ENCODE measurements at places on chromosomes 5 and 9. TPM values are rescaled to one million over a fixed set of nuclear protein-coding genes. Genes with fewer than 3 reads are reported as not detected.

GRCh38 chr5:1946776-1947175 lies 64.1 kb upstream of the IRX4 start:
- DNase-seq = no peak

DNA sequence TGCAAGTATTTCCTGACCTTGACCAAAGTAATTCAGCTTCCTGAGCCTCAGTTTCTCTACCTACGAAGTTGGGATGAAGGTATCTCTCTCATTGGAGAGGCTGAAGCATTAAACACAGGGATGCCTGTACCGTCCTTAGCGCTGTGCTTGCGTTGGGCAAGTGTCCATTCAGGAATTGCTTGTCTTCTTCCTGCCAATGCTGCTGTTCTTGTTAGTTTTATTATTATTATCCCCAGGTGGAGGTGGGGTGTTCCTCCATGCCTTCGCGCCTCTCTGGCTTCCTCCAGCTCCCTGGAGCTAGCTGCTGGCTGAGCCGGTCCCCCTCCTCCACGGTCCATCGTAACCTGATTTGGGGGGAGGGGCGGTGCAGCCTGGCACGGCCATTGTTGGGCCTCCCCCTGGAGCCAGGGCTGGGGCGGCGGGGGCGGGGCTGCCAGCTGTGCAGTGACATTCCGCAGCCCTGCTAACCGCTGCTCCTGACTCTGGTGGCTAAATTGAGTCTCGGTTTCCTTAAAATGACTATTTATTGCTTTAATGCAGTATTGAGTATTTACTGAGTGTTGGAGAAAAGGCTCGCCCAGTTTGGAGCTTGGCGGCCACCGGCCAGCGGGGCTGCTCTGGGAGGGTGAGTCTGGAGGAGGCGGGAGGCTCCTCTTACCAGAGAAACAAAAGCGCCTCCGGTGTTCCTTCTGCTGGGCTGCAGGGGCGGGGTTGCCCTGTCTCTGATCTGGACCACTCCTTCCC lies 51.3 kb downstream of the LMX1B start:
- no peak for DNase-seq

The SLC6A7 gene
- total RNA-seq = not detected

The THOC3 gene
- total RNA-seq = 60.6 TPM

The SNCB gene
- not detected for total RNA-seq

The NIM1K gene
- 0.22 TPM for total RNA-seq

The IGFBPL1 gene
- total RNA-seq = 0.34 TPM

The AK6 gene
- 28.0 TPM for total RNA-seq

Measured in mesothelial cell of epicardium (in vitro differentiated cells).